NB4 (cell line): ENCODE measurements at places on chromosomes 5 and 9.

- no peak for DNase-seq
Measured at GRCh38 chr5:124956471-124957029, 210.1 kb upstream of the ZNF608 start.

DNA sequence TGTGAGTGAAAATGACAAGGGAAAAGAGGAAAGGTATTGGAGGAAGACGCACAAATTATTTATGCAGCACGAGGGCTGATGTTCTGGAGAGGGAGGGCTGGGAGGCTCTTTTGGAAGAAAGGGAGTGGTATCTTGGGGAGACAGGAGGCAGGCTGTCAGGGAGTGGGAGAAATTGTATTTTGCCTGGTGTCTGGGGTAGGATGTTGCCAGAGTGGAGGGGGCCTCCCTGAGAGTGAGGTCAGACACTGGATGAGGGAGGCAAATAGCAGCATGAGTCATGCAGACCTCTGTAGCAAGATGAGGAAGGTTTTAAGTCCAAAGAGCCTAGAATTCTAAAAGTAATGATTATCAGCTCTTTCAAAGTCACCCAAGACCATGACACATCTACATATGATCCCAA lies 158.0 kb downstream of the DMRT2 start:
- no peak for DNase-seq

GRCh38 chr5:36651761-36652685 lies 45.6 kb downstream of the SLC1A3 start:
- no peak for DNase-seq

DNA sequence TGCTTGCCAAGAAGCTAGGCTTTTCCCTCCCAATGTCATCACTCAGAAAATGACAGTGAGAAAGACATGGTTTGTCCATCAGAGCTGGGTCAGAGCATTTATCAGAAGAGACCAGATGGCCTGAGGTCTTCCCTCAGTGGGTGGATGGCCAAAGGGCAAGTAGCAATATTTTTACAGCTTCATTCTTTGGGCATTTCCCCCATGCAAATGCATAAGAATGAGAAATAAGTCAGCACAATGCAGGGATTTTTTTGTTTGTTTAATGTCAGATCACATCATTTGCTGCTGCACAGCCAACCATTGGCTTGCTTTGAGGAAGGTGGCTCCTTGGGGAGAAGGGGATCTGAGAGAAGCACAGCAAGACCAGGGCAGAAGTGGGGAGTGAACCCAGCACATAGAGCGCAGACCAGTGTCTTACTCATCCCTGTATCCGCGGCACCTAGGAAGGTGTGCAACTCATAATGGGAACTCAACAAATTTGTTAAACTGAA lies 209.6 kb downstream of the SEMA6A start:
- DNase-seq, result no peak
